ENCODE measurements at places on chromosomes 12 and 14.

DNA sequence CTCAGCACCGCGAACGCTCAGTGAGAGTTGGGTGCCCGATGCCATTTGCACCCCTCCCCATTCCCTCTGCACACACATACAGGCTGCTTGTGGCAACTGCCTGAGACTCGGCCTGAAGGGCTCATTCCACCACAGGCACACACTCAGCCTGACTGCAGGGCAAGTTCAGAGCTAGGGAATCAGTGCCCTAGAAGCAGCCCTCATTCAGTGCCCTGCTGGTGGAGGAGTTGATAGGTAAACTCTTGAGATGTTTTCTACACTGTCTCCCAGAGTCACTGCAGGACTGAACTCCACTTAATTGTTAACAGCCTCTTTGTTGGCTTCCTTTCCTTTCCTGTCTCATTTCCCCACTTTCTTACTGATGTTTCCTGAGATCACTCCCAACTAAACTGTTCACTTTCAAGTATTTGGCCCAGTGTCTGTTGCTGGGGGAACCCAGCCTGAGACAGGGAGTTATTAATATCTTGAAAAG lies 16.9 kb downstream of the PPP1R36 start:
- DNase-seq = peak; percentile 37

- DNase-seq = peak; percentile 75
Measured at GRCh38 chr12:31117203-31118011, 43.7 kb downstream of the DDX11 start.

DNA sequence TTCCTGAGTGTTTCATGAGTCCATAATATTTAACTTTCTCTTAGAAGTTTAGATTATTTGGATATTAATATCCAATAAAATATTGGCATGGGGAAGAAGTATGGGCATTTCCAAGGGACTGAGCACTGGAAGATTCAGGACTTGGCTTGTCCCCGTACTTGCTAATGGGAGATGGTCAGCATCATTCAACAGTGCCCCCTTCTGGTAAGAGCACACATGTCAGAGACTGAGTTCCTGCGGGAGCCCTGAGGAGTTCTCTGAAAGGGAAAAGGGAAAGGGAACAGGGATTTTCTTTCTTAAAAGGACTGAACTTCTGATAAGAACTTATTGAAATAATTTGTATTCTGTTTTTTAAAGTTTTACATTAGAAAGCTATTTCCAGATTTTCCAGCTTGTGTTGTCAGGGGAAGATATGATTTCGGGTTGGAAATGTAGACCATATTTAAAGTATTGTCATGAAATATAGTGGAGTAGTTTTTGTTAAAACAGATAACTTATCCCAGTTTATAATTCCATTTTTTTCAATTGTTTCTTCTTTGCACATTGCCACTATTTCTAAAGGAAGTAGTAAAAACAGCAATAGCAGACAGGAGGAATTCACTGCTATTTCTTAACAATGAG lies 59.8 kb upstream of the C12orf71 start:
- peak; percentile 85 for DNase-seq

DNA sequence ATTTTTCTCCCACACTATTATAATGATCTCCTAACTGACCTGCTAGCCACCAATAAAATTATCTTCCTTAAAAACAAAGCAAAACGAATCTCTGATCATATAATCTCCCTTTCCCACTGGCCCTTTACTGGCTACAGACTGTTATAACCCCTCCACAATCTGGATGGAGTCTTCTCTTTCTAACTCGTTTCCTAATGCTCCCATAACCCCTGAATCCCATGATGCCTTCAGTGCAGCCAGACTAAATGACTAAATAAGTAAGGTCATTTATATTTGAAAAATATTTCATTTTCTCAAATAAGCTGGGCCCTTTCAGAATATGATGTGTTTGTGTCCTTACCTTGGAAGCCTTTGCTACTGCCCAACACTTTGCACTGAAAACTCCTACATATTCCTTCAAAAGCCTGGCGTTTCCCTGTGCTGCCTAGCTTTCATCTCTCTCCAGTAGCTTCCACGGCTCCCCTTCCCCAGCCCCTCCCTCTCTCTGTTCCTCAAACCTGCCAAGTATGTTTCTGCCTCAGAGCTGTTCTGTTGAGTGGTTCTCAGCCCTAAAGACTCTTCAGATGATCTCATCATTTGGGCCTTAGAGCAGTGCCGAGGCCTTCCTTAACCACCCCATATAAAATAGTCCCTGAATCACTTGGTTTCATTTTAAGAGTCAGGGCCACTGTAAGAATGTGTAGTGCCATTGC lies 91.7 kb downstream of the MYRFL start:
- DNase-seq = peak; percentile 40

DNA sequence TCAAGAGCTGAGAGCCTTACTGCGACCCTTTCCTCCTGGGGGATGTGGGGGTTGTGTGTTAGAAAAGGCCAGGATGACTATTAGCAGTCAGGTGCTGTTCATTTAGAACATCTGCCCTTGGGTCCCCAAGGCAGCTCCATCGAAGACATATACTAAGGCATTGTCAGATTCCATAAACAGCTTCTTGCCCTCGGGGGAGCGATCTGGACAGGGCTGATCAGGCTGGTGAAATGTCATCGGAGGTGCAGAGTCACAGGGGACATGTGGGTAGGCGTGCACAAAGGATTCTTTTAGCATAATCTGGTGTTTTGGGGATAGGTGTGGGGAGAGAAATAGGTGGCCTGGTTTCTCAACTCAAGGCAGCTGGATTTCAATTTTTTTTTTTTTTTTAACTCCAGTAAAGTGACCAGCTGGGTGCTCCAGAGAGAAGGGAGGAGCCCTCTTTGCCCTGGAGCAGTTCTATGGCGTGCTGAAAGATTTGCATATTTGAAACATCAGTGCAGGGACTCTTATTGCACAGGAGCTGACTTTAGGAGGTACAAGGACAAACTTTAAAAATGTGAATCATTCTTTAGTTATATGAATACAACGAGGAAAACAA lies 160.1 kb downstream of the SUDS3 start:
- no peak for DNase-seq

GRCh38 chr12:59075968-59076490 lies 155.7 kb upstream of the LRIG3 start:
- no peak for DNase-seq

DNA sequence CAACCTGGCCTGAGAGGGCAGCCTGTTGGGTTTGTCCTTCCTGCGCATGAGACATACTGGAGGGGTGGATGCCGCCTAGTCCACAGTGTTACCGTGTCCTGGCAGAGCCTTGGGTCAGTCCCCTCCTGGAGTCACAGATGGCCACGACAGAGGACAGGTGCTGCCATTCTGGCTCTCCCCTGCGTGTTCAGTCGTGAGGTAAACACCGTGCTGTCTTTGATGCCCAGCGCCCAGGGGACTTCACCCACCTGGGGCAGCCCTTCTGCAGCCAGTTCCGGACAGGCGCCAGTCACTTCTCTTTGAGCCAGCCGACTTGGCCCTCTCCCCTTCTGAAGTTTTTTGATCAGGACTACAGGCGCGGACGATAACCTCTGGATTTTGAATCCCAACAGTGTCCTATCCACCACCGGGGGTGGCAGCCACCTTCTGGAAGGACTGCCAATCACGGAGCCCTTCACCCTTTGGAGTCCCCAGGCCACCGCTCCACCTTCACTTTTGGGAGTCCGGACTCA lies 933.0 kb downstream of the DIO2 start:
- no peak for DNase-seq

DNA sequence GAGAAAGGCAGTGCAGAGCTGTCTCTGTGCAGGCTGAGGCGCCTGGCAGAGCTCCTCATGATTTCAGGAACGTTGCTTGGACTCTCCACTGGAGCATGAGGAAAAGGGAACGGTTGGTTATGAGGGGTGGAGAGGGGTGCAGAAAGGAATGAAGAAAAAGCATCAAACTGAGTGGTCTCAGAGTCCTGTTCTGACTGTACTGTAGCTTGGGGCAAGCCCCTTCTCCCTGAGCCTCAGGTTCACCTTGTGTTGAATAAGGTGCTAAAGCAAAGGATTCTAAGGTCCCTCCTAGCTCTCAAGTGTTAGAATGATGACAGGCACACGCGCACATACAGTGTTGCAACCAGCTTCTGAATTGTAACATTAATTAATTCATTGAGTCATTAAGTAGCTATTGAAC lies 125.2 kb upstream of the PARP11 start:
- no peak for DNase-seq

GRCh38 chr12:40225337-40225983 lies 663 bp downstream of the LRRK2 start:
- DNase-seq = no peak

GRCh38 chr14:57389646-57390036 lies 745 bp upstream of the NAA30 start:
- no peak for DNase-seq

Measured in lung (tissue), 17 donors.